ENCODE measurements at places on chromosomes 2 and 18. TPM values are rescaled to one million over a fixed set of nuclear protein-coding genes. Genes with fewer than 3 reads are reported as not detected.

Gene GLB1L
- total RNA-seq, result 6.9 TPM

GRCh38 chr2:204027091-204027490 lies 90.5 kb downstream of the ICOS start:
- peak; percentile 82 for DNase-seq

Gene AGXT
- not detected for total RNA-seq

Gene SF3B1
- total RNA-seq, result 287 TPM

Gene MGAT4A
- 0.09 TPM for total RNA-seq

Gene HSPE1
- total RNA-seq, result 356 TPM

DNA sequence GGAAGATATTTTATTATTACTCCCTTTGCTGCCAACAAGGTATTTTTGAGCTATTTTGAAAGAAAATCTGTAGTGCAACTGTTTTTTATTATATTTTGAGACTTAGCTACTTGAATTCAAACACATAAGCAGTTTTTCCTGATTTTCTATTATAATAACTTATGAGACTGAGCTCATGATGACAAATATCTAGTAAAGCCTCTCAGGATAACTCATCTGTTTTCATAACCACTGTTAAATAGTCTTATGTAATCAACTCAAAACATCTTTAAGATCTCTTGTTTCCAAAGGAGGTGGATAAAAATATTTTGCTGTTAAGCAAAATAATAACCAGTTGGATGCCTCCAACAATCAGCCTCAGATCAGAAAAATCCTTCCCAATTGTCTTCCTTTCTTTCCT lies 21.9 kb upstream of the PPP1CB start:
- DNase-seq, result no peak

Gene LAMA1
- not detected for total RNA-seq

- DNase-seq, result no peak
Observed at GRCh38 chr2:47917276-47917961, 11.1 kb upstream of the FBXO11 start.

- DNase-seq, result no peak
Observed at GRCh38 chr18:23165271-23166068, 30.2 kb downstream of the CABLES1 start.

- DNase-seq, result no peak
Observed at GRCh38 chr2:222604749-222605515, 51.0 kb downstream of the FARSB start.

Gene BBS5
- 11.5 TPM for total RNA-seq

DNA sequence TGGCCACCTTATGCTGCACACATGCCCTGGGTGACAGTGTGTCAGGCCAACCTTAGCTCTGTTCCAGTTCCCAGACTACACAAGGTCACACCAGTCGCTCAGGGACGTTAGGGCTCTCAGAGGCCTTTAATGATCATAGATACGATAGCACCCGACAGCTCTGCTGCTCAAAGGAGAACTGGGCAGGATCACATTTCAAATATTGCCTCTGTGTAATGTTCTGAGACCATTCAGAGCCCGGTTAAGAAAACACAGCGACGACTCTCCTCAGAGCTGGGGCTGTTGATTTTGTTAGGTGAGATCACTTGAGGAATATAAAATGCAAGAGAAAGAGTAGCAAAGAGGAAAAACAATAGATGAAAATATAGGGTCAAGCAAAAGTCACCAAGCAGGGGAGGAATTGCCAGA lies 166.6 kb upstream of the TANK start:
- DNase-seq, result no peak

GRCh38 chr2:118056165-118056534 lies 32.1 kb upstream of the INSIG2 start:
- no peak for DNase-seq

Gene SLC30A3
- total RNA-seq, result 45.6 TPM

- peak; percentile 97 for DNase-seq
Observed at GRCh38 chr2:85327822-85328617, at the start of gene TGOLN2. TGOLN2 (minus strand) TSS chr2:85327989; CDS start chr2:85327962, 27 bp downstream.

Gene DIS3L2
- 45.1 TPM for total RNA-seq

Gene KCNJ13
- not detected for total RNA-seq

DNA sequence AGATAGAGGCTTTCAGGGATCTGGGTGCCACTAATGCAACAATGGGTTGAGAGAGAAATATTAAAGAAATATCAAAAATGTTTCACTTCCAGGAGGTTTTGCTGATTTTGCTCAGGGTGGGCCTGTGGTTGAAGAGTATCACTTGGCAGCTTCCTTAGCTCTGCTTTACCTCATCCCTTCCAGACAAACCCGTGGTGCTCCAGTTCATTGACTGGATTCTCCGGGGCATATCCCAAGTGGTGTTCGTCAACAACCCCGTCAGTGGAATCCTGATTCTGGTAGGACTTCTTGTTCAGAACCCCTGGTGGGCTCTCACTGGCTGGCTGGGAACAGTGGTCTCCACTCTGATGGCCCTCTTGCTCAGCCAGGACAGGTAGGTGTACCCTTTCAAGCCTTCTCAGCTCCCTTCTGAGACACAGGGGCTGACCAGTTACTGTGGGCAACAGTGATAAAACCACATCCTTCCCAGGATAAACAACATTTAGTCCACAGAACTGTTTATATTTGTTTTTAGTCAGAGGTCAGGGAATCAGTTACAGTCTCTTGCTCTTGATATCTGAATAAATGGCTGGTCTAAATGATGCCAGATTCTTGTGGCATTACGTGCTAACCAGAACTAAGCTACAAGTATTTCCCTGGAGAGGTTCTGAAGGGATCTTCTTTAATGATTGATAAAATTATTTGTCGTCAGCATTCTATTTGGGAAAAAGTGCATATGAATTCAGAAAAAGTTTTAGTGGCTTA lies 7.0 kb downstream of the SLC14A1 start:
- no peak for DNase-seq

GRCh38 chr2:5561006-5561405 lies 131.2 kb upstream of the SOX11 start:
- DNase-seq, result no peak

Gene ABCB11
- total RNA-seq, result not detected

Gene SAG
- 1.3 TPM for total RNA-seq

DNA sequence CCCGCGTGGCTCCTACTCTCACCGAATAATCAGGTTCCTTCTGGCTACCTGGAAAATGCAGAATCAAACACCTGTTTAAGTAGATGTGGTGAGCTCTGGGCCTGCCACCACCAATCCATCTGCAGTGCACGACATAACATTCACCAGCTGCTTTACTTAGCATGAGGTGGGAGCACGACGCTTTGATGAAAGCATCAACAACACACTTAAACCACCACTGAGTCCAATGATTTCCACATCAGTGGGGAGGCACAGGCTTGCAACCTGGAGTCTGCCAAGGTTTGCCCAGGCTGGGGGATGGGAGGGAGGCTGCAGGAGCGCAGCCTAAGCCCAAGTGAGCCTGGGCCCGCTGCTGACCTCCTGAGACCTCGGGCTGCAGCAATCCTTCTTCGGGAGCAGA lies 415.5 kb downstream of the MEIS1 start:
- DNase-seq, result no peak

- DNase-seq, result peak; percentile 37
Observed at GRCh38 chr2:181178823-181179412, 198.5 kb downstream of the UBE2E3 start.

DNA sequence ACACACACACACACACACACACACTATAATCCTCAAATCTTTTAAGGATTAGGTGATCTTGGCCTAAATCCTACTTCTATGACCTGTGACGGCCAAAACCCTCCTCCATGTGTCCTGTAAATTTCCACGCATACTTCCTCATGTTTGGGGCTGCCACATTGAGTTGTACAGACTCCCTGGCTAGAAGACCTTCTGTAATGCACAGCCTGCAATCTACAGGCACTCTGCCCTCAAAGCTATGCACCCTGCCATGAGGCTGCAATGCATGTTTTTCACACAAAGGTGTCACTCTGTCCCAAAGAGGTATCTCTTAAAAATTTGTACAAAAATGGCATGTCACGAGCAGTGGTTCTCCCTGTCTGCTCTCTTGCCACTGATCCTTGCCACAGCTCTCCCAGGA lies 26.4 kb upstream of the B4GALT6 start:
- no peak for DNase-seq

DNA sequence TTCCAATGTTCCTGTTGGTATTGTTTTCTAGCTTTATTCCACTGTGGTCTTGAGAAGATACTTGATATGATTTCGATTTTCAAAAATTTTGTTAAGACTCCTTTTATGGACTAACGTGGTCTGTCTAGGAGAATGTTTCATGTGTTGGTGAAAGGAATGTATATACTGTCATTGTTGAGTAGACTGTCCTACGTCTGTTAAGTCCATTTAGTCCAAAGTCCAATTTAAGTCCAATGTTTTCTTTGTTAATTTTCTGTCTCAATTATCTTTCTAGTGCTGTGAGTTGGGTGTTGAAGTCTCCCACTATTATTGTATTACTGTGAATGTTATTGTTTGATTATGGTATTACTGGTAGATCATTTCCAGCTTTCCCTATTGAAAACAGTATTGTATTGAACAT lies 55.8 kb upstream of the TTC27 start:
- no peak for DNase-seq

- no peak for DNase-seq
Observed at GRCh38 chr2:238087211-238087610, 12.9 kb upstream of the ESPNL start.

DNA sequence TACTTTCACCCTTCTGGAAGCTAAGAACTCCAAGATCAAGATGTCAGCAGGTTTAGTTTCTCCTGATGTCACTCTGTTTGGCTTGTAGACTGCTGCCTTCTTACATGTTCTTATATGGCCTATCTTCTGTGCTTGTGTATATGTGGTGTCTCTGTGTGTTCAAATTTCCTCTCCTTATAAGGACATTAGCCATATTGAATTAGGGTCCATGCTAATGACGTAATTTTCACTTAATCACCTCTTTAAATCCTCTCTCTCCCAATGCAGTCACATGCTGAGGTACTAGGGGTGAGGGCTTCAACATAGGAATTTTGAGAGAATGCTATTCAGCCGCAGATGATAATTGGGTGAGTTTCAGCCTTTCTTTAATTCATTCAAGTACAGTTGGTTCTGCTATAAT lies 458.3 kb upstream of the SYT4 start:
- peak; percentile 2 for DNase-seq

Gene DNMT3A
- 123 TPM for total RNA-seq

- DNase-seq, result no peak
Observed at GRCh38 chr2:11796190-11797171, 50.0 kb downstream of the LPIN1 start.

Gene ZNF516
- 32.3 TPM for total RNA-seq

All from A673 (cell line).